ENCODE measurements at places on chromosomes 7 and 10.

DNA sequence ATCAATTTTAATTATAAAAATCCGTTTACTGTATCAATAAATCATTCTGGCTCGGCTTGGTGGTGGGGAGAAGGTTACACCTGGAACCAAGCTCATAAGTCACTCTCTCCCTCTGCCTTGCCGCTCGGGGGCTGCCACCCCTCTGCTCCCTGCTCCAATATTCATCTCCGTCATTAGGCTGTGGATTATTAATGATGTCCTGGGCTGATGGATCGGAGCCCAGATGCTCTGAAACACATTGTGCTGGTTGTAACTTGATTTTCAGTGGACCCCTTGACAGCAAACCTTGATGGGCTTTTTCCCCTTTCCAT is 314.2 kb downstream of the PLXNA4 start:
- DNase-seq, result no peak

DNA sequence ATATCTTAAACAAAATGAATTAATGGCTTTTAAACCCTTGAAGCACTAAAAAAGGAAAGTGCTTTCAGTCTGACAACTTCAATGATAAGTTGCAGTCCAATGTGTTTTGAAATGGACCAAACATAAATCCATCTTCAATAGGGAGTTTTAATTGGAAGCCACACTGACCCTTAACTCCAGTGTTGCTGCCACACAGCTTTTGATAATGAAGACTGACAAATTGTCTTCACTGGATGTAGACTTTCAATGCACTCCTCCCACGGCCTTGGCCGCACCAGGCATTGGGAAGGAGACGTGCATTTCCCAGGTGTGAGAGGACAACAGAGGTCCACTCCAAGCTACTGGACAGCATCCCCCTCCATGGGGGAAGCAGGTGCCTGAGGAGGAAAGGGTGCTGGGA is 159.0 kb upstream of the NRP1 start:
- no peak for DNase-seq

DNA sequence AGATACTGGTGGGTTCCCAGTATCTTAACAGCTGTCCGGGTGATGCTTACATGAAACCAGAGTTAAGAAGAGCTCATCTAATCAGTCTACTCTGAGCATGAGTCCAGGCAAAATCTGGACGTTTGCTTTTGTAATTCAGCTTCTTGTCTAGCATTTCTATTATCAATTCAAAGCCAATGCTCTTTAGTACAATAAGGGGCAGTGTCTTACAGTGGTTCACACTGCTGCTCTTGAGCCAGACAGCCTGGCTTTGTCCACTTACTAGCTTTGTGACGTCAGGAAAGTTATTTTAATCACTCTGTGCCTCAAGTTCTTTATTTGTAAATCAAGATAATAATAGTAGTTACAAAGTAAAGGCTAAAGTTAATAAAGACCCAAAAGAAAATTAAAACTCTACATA is 227.3 kb upstream of the TCF7L2 start:
- no peak for DNase-seq

- DNase-seq, result no peak
Observed at GRCh38 chr7:144534655-144535395, 131.3 kb upstream of the NOBOX start.

GRCh38 chr7:130365511-130366441 is 14.5 kb upstream of the CPA1 start:
- no peak for DNase-seq
